ENCODE measurements at places on chromosomes 5 and 9.

- DNase-seq = no peak
These were observed 38.2 kb downstream of the COL5A1 start for GRCh38 chr9:134679616-134680392.

- DNase-seq = no peak
These were observed 3.9 kb upstream of the TAL2 start for GRCh38 chr9:105658351-105658750.

GRCh38 chr9:99419070-99419469, 197.0 kb downstream of the SEC61B start:
- no peak for DNase-seq

GRCh38 chr9:108545436-108545835, 310.4 kb downstream of the ACTL7B start:
- no peak for DNase-seq

- no peak for DNase-seq
These were observed 124.1 kb upstream of the KCNN2 start for GRCh38 chr5:114237766-114238165.

- no peak for DNase-seq
These were observed 5.1 kb upstream of the HEXB start for GRCh38 chr5:74679966-74680365.

- no peak for DNase-seq
These were observed 60.8 kb downstream of the GCNT4 start for GRCh38 chr5:74991522-74991921.

DNA sequence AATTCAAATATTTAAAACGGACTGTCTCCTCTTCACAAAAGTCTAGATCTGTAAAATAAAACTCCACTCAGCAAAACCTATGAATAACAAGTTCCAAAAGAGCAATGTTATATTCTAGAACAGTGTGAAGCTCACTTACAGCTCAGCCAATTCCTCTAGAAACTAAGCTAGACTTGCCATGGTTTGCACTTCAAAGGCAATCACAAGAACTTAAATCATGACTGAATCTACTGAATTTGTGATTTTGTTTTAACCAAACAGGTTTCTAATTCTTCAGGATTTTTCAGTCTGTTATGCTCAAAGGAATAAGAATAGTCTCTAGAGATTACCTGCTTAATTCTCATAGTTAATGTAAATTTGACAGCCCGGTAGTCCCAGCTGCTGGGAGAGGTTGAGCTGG, 1.4 kb upstream of the PKD2L2 start:
- DNase-seq = no peak

DNA sequence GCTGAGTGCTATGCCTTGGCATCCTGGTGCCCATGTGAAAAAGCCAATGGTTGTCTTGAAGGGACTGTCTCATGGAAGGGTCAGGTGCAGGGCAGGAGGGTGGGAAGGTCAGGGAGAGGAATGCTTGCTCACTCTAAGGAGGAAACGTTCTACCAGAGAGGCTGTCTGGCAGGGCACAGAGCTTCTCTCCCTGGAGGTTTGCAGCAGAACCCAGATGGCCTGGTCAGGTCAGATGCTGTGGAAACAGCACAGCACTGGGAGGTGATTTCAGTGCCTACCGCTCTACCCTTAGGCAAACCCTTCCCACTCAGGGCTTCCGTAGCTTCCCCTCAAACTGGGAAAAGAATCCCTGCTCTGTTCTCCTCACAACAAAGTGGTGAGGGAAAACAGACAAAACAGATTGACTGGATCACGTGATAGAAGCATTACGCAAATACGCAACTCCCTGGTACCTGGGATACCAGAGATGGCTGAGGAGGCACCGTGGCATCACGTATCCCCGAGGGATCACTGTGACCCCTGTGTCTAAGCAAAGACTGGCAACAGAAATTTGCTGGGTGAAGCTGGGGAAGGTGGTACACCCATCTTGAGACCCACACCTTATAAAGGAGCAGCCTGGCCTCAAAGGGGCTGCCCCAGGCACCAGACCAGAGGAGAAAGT, 3.9 kb upstream of the MGAT1 start:
- DNase-seq = no peak

All from stimulated activated CD8-positive, alpha-beta memory T cell treated with anti-CD3 and anti-CD28 coated beads, Interleukin-15, amount 100 ng/mL, for 4 hours (primary cell).